Midbrain (tissue), 1 donor: ENCODE measurements at places on chromosomes 2 and 18.

- DNase-seq = no peak
Observed at GRCh38 chr2:145598434-145598833, 1078.5 kb upstream of the ZEB2 start.

- no peak for DNase-seq
Observed at GRCh38 chr18:36405611-36406010, 108.1 kb downstream of the FHOD3 start.

DNA sequence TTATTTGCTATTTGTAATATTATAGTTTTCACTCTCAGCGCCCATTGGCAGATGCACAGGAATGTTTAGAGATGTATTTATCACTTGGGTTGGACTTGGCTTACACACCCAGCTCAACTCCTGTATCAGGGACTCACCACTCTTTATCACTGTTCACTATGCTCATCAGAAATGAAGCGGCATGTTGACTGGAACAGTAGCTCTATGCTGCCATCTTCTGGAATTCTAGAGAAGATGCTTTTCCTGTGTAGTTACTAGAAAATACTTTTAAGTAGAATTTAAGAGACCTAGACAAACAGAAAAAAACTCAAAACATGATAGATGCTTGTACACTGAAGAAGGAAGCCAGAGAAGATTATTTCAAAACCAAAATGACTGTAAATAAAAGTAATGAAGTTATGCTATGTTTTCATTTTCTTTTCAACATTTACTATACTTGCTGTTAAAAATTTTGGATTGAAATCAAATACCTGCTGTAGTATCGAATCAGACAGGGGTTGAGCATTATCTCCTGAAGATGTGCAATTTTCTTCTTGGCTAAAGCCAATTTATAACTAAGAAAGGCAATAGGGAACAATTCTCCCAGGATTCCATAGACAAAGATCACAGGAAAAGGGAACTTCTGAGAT, 47.4 kb upstream of the NXPH2 start:
- peak; percentile 70 for DNase-seq

GRCh38 chr2:102780467-102780866, 18.6 kb downstream of the TMEM182 start:
- DNase-seq = no peak

DNA sequence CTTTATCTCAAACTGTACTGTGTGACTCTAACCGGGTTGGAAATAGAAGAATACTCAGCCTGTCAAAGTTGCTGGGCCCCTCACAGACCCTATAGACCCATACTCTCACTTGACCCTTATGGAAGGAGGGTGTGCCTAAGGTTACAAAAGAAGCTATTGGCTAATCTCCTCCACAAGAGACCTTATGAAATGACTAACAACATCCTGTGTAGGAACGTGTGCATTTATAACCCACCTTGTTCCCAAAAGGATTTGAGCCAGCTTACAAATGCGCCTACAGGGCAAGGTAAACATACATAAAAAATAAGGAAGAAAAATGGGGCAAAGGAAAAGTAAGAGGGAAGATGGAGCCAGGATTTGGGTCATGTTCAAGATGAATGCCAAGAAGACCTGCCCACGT, 225.4 kb upstream of the SMAD2 start:
- DNase-seq = no peak

- no peak for DNase-seq
Observed at GRCh38 chr2:43191947-43192516, 34.4 kb downstream of the ZFP36L2 start.

- no peak for DNase-seq
Observed at GRCh38 chr2:164558450-164558849, 62.8 kb downstream of the GRB14 start.
